Aorta (tissue), 5 donors: ENCODE measurements at places on chromosomes 2 and 18. TPM values are rescaled to one million over a fixed set of nuclear protein-coding genes. Genes with fewer than 3 reads are reported as not detected.

DNA sequence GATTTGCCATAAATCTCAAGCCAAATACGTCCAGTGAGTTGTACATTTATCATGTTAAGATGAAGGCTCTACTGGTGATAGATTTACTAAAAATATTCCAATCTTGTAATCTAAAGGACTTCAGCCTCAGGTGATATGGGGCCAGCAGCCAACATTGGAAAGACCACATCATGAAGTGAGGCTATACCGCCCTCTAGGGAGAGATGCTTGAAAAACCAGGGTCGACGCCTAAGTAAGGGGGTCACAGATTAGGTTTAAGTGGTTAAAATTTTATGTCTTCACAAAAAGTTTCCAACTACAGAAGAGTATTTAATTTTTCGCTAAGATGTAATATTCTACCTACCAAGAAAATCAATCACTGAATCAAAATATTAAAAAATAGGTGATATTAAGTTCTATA, 33.3 kb downstream of the DOCK10 start:
- no peaks in the 10 kb centered on the region for H3K4me1 ChIP-seq
- no peaks in the 10 kb centered on the region for H3K36me3 ChIP-seq
- no peak overlapping the region for H3K27ac ChIP-seq
- no peaks in the 10 kb centered on the region for H3K27me3 ChIP-seq
- no peak overlapping the region for H3K4me3 ChIP-seq

- H3K4me3 ChIP-seq, result no peak overlapping the region
- no peaks in the 10 kb centered on the region for H3K27me3 ChIP-seq
- no peak for DNase-seq
- H3K27ac ChIP-seq, result no peak overlapping the region
Measured at GRCh38 chr2:216904974-216905373, 45.1 kb upstream of the TNP1 start.

DNA sequence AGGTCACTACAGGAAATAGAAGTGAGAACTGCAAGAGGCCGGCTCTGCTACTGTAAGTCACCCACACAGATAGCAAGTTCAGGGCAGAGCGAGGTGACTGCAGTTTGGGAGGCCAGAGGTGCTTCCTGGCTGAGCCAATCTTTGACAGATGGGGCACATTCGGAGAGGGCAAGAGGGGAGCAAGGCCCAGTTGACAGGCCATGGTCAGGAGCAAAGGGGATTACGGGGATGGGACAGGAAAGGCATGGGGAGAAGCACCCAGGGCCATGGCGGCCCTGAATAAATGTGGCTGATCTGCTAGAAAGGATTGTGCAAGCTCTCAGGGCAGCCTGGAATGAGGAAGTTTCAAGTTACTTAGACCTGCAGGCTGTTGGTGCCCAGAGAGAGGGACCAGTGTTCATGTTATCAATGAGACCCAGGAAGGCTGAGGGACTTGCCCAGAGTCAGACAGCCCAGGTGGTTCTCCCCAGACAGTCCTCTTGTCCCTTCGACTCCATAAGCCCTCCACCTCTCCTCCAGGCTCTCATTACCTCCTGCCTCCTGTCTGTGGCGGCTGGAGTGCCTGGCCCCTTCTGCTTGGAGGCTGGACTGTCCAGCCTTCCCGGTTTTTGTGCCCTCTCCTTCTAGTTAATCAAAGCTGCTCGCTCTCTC, 123.3 kb downstream of the CTIF start:
- H3K4me3 ChIP-seq, result no peak overlapping the region
- no peak overlapping the region for H3K27ac ChIP-seq
- no peak for DNase-seq

The CCDC141 gene
- 3.9 TPM for total RNA-seq

DNA sequence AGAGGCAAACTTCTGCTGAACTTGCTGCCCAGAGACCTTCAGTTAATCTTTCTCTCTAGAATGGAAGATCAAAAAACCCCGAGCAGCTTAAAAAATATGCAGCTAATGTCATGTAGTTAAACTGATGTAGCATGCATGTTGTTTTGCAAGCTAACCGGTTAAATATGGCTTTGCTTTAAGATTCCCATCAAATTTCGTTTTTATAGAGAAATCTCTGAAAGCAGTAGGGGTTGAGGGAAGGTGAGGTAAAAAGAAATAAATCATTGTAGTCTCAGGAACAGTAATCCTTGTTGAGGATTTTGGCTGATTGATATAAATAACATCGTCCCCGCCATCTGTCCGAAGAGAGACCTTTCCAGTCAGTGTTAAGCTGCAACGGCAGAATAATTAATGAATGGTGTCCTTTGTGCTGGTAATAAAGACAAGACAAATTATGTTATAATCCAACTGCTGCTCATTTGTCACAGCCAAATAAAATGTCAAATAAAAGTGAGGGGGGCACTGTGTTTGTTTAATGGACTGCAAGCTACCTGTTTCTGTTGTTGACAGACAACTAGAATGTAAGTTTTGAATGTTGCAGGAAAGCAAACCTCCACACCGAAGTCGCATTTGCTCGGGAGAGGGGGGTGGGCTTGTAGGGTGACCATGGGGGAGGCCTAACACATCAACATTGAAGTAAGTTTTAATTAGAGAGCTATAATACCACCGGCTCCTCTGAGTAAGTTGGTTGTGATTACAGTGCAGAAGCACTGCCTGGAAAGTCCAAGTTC, 555.5 kb downstream of the ARHGAP15 start:
- no peaks in the 10 kb centered on the region for H3K27me3 ChIP-seq
- no peak overlapping the region for H3K4me3 ChIP-seq
- no peaks in the 10 kb centered on the region for H3K36me3 ChIP-seq
- H3K27ac ChIP-seq, result no peak overlapping the region
- no peak for DNase-seq
